ENCODE measurements at places on chromosomes 6 and 20.

DNA sequence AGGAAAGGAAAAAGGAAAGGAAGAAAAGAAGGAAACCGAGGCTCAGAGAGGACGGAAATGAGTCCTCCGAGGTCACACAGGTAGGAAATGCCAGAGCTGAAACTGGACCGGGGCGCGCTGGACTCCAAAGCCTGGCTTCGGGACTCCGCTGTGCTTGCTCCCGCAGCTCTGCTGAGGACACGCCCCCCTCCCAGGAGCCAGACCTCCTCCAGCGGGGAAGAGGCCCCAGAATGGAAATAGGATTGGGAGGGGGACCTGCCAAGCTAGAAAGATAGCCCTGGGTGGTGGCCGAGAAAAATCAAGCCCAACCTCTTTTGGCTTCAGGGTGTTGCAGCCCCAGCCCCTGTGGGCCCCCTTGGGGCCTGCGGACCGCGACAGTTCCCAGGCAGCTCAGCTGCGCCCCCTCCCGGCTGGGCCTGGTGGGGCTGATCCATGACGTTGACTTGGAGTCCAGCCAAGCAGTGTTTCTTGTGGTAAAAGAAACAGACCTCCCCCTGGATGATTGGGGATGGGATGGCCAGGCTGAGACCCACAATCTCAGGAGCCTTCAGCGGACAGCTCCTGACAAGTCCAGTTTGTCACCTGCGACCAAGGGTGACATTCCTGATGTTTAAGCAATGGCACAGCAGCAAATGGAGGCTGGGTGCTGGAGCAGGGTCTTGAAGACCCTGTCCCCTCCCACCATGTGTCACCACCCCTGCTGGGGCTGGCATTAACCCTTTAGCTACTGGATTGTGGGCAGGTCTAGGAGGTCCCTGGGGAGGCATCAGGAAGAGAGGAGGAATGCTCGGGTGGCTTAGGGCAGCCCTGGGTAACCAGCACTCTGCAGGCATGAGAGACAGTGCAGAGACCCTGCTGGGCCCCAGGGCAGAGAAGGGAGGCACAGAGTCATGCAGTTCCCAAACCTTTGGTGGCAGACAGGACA is 55.4 kb downstream of the RIPOR3 start:
- DNase-seq: peak; percentile 76

DNA sequence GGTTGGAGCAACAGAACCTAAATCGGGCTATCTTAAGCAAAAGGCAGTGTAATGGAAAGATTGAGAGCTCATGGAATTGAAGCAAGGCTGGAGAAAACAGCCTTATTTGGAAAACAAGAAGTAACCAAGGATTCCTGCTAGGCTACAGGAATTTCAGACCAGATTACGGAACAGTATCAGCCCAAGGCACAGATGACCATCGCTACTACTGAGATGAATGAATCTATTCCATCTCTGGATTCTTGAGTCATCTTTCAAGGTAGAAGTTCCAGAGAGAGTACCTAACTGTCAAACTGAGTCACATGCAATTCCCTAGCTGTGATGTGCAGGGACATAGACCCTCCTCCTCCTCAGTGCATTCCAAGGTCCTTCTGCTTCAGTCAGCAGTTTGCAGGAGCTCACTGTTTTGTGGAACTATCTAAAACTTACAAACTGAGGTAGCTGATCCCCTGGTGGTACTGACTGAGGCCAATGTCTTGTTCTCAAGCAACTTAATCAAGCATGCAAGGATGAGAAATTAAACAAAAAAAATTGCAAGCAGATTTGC is 62.0 kb upstream of the SMLR1 start:
- no peak for DNase-seq

DNA sequence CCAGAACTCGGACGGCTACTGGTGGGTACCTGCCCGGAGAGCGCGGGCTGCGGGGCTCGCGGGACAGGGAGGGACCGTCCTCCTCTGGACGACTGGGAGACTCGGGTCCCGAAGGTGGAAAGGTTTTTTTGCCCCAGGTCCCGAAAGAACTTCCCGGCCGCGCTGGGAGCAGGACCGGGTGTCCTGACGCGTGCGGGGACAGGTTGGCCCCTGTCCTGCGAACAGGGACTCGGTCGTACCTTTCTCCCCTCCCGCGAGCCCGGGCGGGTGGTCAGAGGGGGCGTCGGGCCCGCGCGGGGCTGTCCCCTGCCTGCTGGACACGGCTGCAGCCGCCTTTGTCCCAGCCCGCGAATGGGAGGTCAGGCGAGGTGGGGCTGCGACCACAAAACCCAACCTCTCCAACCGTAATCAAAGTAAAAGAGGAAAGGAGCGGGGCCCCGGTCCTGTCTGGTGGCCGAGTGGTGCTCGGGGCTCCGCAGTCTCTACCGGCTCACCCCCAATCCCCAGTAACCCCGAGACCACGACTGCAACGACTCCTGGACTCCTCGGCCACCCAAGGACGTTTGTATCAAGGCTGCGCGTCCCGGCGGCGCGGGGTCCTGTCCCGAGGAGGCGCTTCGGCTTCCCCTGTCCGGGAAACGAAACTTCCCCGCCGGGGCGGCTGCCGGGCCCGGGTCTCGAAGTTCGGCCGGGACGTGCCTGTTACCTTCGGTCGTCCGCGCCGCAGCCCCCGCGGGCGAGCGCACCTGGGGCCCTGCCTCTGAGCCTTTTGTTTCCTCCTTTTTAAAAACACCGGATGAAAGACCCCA is 798 bp downstream of the DSP start:
- DNase-seq: no peak

GRCh38 chr20:60695226-60696000 is 556.6 kb upstream of the CDH4 start:
- no peak for DNase-seq

- DNase-seq: no peak
These were observed 1075.5 kb downstream of the KHDRBS2 start for GRCh38 chr6:61210549-61210948.

- DNase-seq: no peak
These were observed 230.7 kb upstream of the BTBD3 start for GRCh38 chr20:11686820-11687543.

DNA sequence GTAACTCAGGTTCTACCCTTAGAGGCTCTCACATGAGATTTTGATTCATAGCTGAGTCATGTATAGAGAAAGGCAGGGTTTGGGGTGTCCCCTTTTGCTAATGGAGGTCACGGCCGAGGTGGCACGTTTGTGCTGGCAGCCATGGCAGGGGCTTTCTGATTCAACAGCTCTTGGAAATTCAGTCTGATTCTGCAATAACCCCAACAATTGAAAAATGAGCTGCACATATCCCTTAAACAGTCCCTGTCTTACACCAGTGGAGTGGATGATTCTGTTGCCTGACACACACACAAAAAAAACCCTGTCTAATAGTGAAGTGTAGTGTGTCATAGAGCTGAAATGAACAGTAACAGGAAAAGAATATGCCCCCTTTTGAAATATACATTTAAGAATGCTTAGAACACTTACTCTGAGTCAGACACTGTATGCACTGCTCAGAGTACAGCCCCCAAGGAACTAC is 40.4 kb upstream of the ARG1 start:
- DNase-seq: no peak

GRCh38 chr6:26571592-26572296 is 25.0 kb upstream of the ABT1 start:
- no peak for DNase-seq

GRCh38 chr20:10636326-10636818 is 37.4 kb downstream of the JAG1 start:
- no peak for DNase-seq

DNA sequence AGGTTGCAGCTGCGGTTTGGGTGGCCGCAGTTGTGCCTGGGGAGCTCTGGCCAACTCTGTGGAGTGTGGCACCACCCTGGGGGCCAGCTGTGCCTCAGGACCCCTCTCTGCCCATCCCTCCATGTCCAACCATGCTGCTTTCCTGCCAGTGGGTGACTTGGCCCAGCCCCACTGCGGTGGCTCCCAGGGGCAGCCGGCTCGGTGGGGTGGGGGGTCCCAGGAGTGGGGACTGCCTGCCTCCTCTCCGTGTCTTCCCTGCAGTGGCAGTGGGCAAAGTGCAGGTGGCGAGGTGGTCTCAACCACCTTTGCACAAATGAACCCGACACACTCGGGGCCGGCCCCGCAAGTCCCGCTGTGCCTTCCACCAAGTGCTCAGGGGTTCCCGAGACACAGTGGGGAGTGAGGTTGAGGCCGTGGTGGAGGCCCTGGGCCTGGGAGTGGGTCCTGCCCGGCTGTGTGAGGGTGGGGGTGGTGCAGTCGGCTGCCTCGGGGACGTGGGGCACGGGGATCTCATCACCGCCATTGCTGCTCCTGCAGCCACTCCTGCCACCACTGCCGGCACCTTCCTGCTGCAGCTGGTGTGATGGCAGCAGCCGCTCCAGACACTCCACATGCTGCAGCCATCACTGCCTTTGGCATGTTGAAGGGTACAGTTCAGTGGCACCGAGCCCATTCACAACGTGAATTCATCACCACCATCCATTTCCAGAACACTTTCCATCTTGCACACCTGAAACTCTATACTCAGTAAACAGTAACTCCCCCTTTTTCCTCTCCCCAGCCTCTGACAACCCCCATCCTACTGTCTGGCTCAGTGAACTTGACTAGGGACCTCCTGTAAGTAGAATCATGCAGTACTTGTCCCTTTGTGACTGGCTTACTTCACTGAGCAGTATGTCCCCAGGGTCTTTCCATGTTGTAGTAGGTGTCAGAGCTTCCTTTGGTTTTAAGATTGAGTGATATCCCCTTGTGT is 10.7 kb upstream of the SLCO4A1 start:
- DNase-seq: no peak

GRCh38 chr6:100452998-100453397 is 11.7 kb downstream of the SIM1 start:
- no peak for DNase-seq

- no peak for DNase-seq
These were observed 68.9 kb downstream of the MAN1A1 start for GRCh38 chr6:119280668-119281067.

Data from suprapubic skin (tissue), 4 donors.